ENCODE measurements at places on chromosomes 5 and 9.
A peak's percentile ranks its signal among the peaks of the same experiment; 100 is the strongest.

GRCh38 chr9:112233769-112234168, 58.7 kb upstream of the SUSD1 start:
- no peak for DNase-seq

- peak; percentile 46 for DNase-seq
Observed at GRCh38 chr5:177300236-177300880, 3.2 kb downstream of the RAB24 start.

DNA sequence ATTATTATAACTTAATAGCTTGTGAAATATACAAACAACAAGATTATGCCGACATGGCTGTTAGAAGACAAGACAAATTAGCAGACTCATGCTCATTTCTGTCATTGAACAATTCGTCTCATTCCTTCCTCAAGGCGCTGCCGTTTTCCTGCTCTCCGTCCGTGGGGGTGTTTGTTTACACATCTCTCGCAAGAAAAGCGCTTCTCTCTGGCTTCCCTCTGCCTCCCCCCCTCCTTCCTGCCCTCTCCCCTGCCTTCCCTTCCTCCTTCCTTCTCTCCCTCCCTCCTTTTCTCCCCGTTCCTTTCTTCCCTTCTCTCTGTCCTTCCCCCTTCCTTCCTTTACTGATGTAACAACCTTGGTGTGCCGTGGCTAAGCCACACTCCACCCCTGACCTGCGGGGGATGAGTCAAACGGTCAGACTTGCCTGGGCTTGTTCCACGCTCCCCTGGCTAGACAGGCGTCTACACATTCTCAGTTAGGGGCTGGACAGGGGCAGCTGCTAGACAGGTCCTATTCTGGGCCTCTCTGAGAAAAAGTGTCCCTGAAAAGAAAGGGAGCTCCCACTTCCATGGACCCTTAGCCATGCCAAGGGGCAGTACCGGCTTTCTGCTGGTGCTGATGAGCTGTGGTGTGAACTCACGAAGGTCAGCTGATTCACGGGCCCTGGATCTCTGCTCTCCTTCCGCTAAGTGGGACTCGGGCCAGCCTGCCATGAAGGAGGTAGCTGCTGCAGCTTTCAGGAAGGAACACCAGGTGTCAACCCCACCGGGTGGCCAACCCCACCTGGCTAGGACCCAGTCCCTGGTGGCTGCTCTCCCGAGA, 32.0 kb upstream of the SPTLC1 start:
- DNase-seq, result no peak

- no peak for DNase-seq
Observed at GRCh38 chr5:92884469-92884868, 696.5 kb downstream of the NR2F1-AS1 start.

DNA sequence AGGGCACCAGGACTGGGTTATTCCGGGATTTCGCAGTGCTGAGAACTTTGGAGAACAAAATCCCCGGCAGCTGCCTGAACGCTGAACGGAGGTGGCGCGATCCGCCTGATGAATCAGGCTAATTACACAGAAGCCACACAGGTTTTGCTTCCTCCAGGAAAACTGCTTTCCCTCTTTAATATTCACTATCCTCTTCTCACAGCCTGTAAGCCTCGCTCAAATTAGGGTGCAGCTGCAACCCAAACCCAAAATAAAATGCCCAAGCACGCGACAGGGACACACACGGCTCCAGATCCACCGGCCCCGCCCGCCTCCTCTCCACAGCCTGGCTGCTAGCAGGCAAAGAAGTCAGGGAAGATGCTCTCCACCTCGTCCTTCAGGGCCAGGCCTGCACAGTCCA, 6.0 kb downstream of the SOHLH1 start:
- no peak for DNase-seq
